ENCODE measurements at places on chromosomes 6 and 20.

GRCh38 chr6:5569491-5569890 is 308.2 kb downstream of the FARS2 start:
- no peak for DNase-seq

DNA sequence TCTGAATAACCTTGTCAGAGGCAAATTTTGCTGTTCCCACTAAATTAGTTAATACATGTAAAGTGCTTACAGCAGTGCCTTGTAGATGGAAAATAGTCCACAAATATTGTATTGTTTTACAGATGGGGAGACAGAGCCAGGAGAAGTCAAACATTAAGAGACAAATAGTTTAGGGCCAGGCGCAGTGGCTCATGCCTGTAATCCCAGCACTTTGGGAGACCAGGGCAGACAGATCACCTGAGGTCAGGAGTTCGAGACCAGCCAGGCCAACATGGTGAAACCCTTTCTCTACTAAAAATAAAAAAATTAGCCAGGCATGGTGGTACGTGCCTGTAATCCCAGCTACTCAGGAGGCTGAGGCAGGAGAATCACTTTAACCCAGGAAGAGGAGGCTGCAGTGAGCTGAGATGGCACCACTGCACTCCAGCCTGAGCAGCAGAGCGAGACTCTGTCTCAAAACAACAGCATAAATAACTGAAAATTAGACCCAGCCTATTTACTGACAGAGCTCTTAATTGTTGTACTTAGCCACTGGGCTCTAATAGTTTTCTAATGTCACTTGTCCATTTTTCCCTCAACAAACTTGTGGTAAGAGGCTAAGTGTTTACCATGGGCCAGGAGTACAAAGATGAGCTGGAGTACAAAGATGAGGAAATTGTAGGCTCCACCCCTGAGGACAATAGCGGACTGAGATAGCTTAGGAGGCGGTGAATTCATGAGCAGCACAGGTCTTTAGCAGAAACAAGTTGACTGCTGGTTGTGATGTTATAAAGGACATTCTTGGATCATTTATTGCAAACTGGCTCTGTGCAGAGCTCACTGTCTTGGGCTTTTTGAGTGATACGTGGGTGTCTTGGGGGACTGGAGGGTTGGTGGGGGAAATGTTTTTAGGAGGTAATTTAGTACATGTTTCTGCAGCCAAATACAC is 6.4 kb downstream of the ZSWIM3 start:
- no peak for DNase-seq

- no peak for DNase-seq
These were observed 12.5 kb downstream of the ENTPD6 start for GRCh38 chr20:25207960-25208534.

DNA sequence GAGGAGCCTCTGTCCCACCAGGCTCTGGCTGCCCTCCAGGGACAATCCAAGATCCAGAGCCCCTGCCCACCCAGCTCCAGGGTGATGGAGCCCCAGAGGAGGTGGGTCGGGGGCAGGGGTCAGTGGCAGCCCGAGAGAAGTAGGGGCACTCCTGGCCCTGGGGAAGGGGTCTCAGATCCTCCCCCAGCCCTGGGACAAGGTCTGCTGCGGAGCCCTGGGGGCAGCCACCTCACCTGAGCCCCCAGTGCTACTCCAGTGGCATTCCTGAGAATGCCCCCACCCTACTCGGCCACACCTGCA is 2.7 kb upstream of the LAMA5 start:
- no peak for DNase-seq

DNA sequence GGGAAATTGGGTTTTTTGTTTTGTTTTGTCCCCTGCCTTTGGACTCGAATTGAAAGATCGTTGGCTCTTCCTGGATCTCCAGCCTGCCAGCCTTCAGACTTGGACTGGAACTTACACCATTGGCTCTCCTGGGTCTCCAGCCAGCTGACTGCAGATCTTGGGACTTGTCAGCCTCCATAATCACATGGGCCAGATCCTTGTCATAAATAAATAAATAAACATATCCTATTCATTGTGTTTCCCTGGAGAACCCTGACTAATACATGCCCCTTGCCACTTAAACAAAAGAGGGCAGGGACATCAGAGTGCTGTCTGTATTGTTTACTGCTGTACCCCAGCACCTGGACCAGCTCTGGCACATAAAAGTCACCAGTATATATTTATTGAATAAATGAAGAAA is 101.5 kb downstream of the CAP2 start:
- DNase-seq: no peak

- DNase-seq: no peak
These were observed 19.6 kb downstream of the RTN4IP1 start for GRCh38 chr6:106609699-106610098.

DNA sequence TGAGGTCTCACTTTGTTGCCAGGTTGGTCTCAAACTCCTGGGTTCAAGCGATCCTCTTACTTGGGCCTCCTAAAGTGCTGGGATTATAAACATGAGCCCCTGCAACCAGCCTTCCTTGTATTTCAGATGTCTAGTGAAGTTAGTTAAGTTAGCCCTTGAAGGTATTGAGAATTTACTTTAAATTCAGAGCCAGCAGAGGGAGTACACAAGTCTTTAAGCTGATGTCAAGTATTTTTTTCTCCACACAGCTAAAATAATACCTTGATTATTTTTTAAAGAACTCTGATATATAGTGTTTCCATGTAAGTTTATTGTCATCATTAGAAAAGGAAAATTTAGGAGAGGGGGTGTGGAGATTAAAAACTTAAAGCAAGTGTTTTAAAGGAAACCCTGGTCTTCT is 9.8 kb downstream of the FOXO3 start:
- no peak for DNase-seq

DNA sequence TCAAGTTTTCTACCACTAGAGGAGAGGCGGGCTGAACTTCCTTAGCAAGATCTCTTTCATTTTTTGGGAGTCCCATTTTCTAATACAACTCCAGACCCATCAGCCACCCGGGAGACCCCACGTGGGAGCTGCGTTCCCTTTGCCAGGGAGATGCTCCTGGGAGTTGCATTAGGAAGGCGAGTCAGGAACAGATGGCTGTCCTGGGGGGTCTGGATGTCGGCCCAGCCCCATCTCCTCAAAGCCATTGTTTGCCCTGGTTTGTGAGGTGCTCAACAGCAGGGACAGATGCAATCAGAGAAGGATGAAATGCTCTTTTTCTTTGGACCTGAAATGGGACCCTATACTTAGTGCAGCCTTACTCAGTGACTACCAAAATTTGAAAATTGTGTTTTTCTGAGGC is 39.4 kb downstream of the CARMIL1 start:
- no peak for DNase-seq

- no peak for DNase-seq
These were observed 85.4 kb upstream of the MYLIP start for GRCh38 chr6:16043171-16044135.

- DNase-seq: no peak
These were observed 17.4 kb downstream of the NKX2-2 start for GRCh38 chr20:21496452-21496851.

- no peak for DNase-seq
These were observed 87.8 kb upstream of the EZR start for GRCh38 chr6:158906926-158907325.

DNA sequence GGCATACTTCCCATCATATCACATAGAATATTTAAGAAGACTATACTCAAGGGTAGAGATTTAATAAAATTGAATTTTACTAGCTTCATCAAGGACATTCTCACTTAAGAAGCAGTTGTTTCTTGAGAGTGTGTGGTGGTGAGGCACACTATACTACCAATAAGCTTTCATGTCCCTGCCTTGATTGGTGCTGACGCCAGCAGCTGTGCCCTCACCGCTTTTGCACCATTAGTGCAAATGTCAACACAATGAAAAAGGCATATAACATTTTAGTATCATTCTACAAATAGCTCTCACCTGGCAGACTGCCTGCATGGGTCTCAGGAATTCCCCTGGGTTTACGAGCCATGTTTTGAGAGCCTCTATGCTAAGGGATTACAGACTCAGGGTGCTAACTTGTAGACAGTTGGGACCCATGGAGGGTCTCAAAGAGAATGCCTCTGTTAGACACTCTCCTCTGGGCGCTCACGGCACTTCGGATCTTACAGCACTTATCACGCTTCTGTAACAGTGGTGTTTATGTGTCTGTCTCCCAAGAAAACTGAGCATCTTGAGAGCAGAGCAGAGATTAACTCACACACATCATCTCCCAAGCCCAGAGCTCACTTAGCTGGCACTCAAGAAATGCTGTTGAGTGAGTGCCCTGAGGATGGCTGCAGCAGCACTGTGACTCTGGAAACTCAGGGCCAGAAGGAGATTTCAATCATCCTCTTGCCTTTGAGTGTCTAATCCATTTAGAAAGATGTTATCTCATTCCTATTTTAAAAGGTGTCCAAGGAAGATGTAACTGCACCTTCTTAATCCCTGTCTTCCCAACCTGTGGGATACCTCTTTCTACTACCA is 143.3 kb upstream of the GPR6 start:
- DNase-seq: no peak

DNA sequence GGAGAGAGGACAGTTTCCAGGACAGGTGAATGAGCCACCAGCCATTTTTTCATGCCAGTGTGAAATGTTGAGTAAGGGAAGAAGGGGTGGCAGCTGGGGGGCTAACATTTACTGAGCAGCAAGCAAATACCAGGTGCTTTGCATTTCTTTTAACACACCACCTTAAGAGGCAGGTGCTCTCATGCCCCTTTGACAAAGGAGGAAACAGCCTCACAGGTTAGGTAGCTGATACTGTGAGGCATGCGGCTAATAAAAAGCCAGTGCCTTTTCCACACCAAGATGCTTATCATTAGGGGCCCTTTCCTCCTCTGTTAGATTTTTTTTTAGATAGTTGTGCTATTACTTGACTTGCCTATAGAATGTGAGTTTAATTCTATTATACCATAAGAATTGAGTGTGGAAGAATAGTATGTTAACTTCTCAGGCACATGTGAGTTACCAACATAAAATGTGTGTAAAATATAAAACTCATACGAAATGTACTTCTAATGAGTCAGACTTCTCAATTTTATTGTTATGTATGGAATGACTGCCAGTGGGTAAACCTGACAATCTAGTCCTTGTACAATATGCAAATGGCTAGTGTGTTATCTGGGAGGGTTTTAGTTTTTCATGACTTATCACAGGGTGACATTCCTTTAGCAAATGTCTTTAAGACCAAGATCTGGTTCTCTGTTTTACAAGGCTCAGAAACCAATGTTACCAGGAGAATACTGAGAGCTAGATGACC is 260.0 kb downstream of the TMEM242 start:
- DNase-seq: no peak
